Stomach (tissue), 19 donors: ENCODE measurements at places on chromosomes 7 and 10.

DNA sequence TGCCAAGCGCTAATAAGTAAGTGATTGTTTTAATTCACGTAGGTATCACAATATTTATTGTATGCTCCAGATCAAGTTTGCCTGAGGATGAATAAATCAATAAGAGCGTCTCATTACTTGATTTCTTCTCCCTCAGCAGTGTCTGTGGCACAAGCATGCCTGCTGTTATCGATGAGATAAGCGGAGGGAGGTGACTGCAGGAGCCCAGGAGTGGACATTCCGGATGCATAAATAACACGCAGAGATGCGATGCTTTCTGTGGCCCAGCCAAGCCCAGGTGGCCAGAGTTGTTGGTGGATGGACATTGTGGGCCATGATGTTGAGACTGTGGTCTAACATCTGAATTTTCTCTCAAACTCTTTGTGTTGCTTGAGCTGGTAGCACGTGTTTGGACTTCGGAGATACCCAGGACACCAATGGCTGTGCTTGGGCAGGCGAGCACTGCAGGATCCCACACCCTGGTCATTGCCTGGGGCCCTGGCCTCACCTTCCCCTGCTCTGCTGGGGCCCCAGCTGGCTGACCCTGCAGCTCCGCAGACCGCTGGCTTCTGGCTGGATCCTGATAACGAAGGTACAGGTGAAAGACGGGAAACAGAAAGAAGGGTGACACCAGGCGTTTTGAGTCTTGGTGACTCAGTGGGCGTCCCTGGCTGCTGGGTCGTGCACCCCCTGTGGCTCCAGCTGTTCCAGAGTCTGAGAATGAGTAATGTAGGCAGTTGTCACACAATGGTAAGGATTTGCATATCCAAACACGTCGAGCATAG lies 31.2 kb upstream of the MNX1 start:
- no peaks in the 10 kb centered on the region for H3K36me3 ChIP-seq
- peaks cover 6% of the 10 kb centered on the region for H3K4me1 ChIP-seq
- no peak overlapping the region for H3K4me3 ChIP-seq
- no peak overlapping the region for H3K27ac ChIP-seq
- no peak for DNase-seq

- H3K4me1 ChIP-seq: peaks cover 37% of the 10 kb centered on the region
- H3K27me3 ChIP-seq: no peaks in the 10 kb centered on the region
- DNase-seq: no peak
Observed at GRCh38 chr7:139232904-139233303, 1.9 kb downstream of the UBN2 start.

DNA sequence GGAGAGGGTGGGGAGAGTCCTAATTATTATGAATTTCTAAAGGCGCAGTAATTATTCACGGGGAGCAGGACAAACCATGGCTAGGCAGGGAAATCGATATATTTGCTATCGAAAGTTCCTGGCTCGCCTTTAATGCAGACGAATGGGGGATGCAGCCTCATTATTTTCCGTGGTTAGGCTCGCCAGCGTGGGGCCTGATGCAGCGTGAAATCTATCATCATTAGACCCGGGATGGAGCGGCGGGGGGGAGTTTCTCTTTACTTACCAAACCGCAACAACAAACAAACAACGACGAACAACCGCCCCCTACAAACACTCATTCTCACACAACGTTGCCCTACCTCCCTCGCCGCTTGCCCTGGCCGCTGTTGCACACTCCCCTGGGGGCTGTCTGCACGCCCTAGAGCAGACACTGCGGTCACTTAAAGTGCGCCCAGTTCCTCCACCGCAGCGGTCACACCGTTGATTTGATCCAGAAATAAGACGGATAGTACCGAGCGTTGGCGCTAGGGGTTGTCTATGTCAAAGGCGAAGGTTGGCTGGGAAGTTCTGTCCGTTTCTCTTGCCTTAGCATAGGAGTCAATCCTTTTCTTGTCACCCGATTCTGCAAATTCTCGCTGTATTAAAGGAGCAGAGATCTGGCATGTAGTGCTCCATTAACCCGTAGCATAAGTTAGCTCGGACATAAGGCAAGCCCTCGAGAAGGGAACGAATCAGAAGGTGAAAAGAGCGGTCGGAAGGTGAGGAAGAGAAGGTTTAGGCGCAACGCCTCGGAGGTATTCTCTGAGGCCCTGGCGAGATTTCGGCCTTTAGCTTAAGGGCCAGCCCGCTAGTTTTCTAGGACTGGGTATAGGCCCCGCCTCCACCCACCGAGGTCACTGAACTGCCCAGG lies 10.4 kb downstream of the NXPH1 start:
- no peak overlapping the region for H3K4me3 ChIP-seq
- no peaks in the 10 kb centered on the region for H3K4me1 ChIP-seq
- peaks cover 51% of the 10 kb centered on the region for H3K27me3 ChIP-seq
- DNase-seq: no peak
- no peak overlapping the region for H3K27ac ChIP-seq

- H3K4me3 ChIP-seq: no peak overlapping the region
- H3K36me3 ChIP-seq: no peaks in the 10 kb centered on the region
- H3K27ac ChIP-seq: no peak overlapping the region
- DNase-seq: no peak
Observed at GRCh38 chr10:103149991-103150622, 43.0 kb downstream of the NT5C2 start.

DNA sequence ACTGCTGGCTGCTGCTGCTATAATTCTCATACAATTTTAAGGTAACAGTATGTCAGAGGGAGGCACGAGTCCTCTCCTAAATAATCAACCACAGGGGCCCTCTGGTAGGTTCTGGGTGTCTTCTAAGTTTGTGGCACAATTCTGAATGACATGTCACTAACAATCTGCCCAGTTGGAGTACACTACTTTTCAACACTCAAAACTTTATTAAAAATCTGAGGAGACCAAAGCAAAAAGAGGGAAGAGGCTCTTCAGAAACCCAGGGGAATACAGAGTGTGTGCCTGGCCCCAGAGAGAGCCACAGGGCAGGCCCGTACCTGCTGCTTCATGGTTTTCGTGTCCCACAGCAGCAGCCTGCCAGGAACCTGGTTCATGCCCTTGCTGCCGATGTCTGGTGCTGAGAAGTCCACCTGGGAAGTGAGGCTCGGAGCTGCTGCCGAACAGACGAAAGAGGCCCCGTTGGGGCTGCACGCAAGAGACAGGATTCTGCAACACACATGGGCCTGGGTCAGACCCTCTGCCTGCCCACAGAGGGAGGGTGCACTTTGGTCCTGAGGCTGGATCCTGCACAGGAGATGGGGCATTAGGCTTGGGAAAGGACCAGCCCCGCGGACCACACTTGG lies 18.3 kb downstream of the WDR91 start:
- H3K36me3 ChIP-seq: peaks cover 98% of the 10 kb centered on the region
- no peaks in the 10 kb centered on the region for H3K27me3 ChIP-seq
- no peak for DNase-seq
- H3K4me3 ChIP-seq: no peak overlapping the region
- H3K4me1 ChIP-seq: peaks cover 17% of the 10 kb centered on the region
- H3K27ac ChIP-seq: no peak overlapping the region

GRCh38 chr7:5517057-5517456 lies 93.4 kb upstream of the TNRC18 start:
- H3K4me1 ChIP-seq: peaks cover 21% of the 10 kb centered on the region
- H3K27me3 ChIP-seq: no peaks in the 10 kb centered on the region
- no peaks in the 10 kb centered on the region for H3K36me3 ChIP-seq
- H3K4me3 ChIP-seq: no peak overlapping the region
- no peak for DNase-seq

DNA sequence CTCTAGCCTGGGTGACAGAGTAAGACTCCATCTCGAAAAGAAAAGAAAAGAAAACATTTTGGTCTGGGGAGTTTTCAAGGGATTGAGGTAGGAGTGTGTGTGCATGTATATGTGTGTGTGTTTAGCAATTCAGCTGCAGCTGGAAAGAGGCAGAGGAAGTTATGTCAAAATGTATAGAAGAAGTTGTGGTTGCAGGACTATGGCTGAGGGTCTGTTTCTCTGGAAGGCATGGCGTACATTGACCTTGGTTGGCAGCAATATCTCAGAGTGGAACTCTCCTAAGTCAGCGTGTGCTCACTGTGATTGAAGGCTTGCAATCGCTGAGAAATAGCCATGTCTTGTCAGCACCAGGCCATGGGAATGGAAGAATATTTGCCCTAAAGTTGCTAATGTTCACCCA lies 28.6 kb upstream of the RHBDD2 start:
- no peaks in the 10 kb centered on the region for H3K4me1 ChIP-seq
- H3K27me3 ChIP-seq: no peaks in the 10 kb centered on the region
- no peak overlapping the region for H3K27ac ChIP-seq
- no peak overlapping the region for H3K4me3 ChIP-seq

DNA sequence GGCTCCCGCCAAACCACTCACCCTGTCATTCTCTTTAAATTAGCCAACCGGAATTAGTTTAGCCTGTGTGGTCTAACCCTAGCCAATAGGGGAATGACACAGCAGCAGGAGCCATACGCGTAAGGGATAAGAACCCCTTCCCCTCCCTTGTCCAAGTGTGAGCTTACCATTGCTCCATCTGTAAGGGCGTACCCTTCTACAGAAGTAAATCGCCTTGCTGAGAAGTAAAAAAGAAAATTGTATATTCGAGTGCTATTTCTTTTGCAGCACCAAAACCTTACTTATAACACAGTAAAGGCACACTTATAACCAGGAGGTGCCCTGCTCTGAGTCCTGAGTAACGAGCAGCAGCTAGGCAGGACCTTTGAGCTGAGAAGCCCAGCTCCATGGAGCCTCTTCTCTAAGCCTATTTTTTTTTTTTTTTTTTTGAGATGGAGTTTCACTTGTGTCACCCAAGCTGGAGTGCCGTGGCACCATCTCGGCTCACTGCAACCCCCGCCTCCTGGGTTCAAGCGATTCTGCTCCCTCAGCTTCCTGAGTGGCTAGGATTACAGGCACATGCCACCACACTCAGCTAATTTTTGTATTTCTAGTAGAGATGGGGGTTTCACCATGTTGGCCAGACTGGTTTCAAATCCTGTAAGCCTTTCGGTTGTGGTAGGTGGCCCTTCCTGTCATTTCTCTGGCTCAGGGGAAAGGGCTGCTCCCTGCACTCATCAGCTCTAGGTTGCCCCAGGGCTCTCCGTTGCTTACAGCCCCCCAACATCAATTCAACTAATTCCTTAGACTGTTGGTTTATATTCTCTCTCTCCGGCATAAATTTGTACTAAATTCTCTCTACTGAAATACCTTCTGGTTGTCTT lies 73.3 kb downstream of the NSUN6 start:
- no peak overlapping the region for H3K27ac ChIP-seq
- H3K4me1 ChIP-seq: no peaks in the 10 kb centered on the region
- no peak overlapping the region for H3K4me3 ChIP-seq
- DNase-seq: no peak
- no peaks in the 10 kb centered on the region for H3K27me3 ChIP-seq

DNA sequence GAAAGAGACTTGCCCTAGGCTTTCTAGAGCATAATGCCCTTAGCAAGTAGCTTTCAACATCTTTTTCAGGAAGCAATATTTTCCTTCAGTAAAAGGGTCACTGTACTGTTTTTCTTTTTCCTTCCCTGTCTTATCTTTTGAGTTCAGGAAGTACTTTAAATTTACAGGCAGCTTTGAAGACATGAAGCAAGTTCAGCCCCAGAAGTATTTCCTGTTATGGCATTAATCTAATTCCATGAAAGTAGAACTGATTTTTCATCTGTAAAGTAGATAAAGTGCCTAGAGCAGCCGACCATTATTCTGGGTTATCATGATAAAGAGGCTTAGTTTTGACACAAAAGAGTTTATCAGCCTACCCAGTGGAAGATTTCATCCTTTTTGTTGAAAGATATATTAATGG lies 288.2 kb downstream of the ADK start:
- no peaks in the 10 kb centered on the region for H3K27me3 ChIP-seq
- H3K36me3 ChIP-seq: no peaks in the 10 kb centered on the region
- no peak overlapping the region for H3K27ac ChIP-seq
- H3K4me3 ChIP-seq: no peak overlapping the region

DNA sequence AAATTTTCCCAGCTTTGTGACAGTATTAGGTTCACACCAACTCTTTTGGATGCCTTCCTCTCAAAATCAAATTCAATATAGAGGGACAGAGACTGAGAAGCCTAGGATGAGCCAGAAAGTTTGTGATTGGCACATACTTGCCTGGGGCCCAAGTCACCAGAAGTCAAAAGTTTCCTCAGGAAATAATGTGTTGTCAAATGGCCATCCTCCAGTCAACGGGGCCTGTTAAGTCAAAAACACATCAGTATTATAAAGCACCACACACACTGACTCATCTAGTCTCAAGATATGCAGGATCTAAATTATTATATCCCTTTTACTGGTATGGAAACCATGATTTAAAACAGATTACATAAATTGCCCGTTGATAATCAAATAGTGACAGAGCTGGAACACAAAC lies 158.1 kb downstream of the AHR start:
- H3K36me3 ChIP-seq: no peaks in the 10 kb centered on the region
- no peaks in the 10 kb centered on the region for H3K27me3 ChIP-seq
- no peak overlapping the region for H3K4me3 ChIP-seq
- H3K4me1 ChIP-seq: no peaks in the 10 kb centered on the region

- H3K27ac ChIP-seq: no peak overlapping the region
- H3K27me3 ChIP-seq: no peaks in the 10 kb centered on the region
- no peaks in the 10 kb centered on the region for H3K4me1 ChIP-seq
- no peak overlapping the region for H3K4me3 ChIP-seq
- DNase-seq: no peak
- H3K36me3 ChIP-seq: no peaks in the 10 kb centered on the region
Observed at GRCh38 chr10:71023704-71024283, 135.4 kb upstream of the PCBD1 start.

GRCh38 chr10:104299031-104299904 lies 30.3 kb downstream of the GSTO2 start:
- peak overlapping the region; percentile 87 for H3K27ac ChIP-seq
- DNase-seq: no peak
- peaks cover 34% of the 10 kb centered on the region for H3K4me1 ChIP-seq
- H3K4me3 ChIP-seq: no peak overlapping the region
- H3K27me3 ChIP-seq: no peaks in the 10 kb centered on the region
- no peaks in the 10 kb centered on the region for H3K36me3 ChIP-seq

DNA sequence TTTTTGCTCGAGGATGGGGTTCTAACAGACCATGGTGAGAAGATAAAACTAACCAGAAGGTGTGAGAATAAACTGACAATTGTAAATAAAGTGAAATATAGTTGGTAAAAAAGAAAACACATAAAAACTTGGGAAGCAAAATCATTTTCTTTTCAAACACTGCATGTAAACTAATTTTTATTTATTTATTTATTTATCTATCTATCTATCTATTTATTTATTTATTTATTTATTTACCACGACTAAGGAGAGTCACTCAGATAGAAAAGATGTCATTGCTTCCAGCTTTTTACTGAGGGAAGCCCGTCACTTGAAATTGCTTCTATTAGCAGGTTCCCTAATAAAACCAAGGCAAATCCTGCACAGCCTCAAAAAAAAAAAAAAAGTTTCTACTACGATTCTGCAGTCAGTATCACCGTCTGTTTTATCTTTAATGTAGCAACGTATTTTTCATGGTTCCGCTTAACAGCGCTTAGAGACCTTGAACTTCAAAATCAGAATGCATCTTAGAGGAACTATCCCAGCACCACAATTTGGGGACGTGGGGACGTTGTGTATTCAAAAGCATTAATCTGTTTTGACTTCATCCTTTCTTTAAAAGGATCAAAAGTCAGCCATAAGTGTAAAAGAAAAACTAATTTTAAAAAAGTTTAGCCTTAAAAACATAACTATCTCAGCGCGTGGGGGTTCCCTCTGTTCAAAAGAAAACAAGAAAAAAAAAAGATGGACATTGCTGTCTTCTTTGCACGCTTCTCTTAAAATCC lies 33.3 kb upstream of the EBLN1 start:
- peak overlapping the region; percentile 89 for H3K27ac ChIP-seq
- DNase-seq: no peak
- no peaks in the 10 kb centered on the region for H3K36me3 ChIP-seq
- H3K4me3 ChIP-seq: peak overlapping the region; percentile 77
- H3K4me1 ChIP-seq: no peaks in the 10 kb centered on the region
